ENCODE measurements at places on chromosomes 3 and 15.
A peak's percentile ranks its signal among the peaks of the same experiment; 100 is the strongest.

DNA sequence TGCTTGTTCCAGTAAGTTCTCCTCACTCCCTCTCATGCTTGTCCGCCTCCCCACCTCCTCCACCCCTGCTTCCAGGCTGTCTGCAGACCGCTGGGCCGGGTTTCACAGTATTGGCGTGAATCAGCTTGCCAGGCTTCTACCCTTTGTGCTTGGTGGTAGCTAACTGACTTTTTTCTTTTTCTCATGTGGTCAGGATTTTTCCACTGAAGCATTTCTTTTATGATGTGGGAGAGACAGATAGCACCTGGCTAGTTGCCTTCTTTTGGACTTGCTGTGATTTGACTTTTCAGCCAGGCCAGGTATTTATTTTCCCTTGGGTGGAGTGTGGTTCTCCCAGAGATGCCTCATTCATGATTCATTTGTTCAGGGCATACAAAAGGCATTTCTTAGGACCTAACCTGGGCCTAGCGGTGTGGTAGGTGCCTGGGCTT is 60.6 kb downstream of the ST6GAL1 start:
- DNase-seq, result no peak

- DNase-seq, result peak; percentile 90
Observed at GRCh38 chr15:25883463-25884259, 20.5 kb upstream of the ATP10A start.

DNA sequence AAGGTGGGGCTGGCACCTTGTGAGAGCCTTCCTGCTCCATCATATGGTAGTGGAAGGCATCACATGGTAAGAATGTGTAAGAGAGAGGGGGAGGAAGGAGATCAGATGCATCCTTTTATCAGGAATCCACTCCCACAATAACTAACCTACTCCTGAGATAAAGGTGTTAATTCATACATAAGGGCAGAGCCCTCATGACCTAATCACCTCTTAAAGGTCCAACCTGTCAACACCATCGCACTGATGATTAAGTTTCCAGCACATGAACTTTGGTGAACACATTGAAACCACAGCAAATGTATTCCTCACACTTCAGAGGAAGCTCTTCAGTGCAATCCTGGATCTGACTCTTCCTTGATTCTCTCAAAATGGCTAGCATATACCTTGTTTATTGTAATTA is 55.4 kb downstream of the PLSCR2 start:
- no peak for DNase-seq

DNA sequence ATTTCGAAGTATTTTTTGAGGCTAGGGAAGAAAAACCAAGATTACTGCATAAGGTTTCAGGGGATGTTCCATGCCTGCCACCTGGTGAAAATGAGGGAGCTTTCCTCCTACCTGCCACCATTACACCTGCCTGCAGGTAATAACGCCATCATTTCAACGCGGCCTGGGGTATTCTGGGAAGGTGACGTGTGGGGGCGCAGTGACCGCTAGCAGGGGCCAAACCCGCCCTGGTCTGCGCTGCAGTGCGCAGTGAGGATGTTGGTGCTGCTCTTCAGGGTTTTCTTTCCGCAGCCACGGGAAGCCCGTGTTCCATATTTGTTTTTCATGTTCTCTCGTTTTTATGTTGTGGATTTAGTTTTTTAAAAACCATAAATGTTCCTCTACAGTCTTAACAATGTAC is 37.4 kb upstream of the SNRPN start:
- no peak for DNase-seq

GRCh38 chr3:196948442-196949284 is 6.3 kb upstream of the NCBP2 start:
- DNase-seq, result no peak

GRCh38 chr3:53773611-53774368 is 72.4 kb downstream of the CHDH start:
- DNase-seq, result no peak

- DNase-seq, result peak; percentile 13
Observed at GRCh38 chr3:85576091-85576690, 617.4 kb downstream of the CADM2 start.

- DNase-seq, result no peak
Observed at GRCh38 chr15:77312523-77312922, 107.4 kb downstream of the PEAK1 start.

Data from A549 (cell line).